ENCODE measurements at places on chromosomes 11 and 22.

DNA sequence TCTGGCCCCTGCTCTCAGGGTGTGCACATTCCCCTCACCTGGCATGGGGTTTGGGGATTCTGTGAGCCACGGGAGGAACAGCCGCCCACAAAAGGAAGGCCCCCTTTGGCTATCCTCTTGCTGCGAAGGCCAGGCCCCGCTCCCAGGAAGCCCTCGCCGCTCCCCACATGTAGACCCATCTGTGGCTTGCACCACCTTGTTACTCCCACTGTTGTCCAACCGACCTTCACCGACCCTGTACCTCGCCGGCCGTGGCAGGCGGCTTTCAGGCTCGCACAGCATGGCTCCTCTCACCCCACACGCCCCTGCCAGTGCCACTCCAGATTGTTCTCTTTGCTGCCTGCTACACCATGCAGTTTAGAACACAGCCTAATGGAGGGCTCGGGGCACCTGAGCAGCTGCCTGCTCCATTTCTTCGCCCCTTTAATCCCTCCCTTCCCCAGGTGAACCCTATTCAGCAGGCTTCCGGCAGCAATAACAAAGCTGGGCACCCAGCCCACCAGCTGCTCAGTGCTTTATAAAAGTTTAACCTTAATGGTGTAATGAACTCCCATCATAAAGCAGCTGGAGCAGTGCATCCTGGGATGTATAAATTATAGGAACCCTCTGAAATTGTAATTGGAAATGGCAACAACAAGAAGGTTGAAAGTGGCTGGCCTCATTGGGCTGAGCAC lies 10.7 kb downstream of the DAGLA start:
- no peak for DNase-seq

GRCh38 chr11:19116276-19116970 lies 545 bp upstream of the ZDHHC13 start:
- no peak for DNase-seq

DNA sequence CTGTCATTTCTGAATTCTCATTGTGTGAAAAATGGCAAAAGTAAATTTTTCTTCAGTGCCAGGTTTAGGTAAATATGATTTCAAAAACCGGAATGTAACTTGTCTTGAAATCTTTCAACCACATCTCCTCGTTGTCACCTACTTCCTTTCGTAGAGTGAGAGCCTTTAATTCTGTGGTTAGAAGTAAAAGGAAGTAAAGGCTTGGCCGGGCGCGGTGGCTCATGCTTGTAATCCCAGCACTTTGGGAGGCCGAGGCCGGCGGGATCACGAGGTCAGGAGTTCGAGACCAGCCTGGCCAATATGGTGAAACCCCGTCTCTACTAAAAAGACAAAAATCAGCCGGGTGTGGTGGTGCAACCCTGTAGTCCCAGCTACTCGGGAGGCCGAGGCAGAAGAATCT lies 29.8 kb downstream of the SGSM3 start:
- no peak for DNase-seq

DNA sequence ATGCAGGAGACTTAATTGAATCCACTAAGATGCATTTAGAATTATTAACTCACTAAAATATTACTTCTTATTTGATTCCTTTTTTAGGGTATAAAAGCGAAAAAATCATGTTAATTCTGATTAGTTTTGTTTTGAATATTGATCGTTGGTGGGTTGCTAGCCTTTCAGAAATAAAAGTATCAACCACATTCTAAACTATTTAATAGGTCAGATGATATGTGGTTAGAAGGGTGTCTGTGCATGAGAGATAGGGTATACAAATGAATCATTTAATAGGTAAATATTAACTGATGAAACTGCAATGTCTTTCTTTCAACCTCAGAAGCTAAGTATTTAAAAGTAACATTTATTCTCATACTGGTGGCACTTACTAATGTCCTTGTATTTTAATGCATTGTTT lies 515.1 kb downstream of the CNTN5 start:
- no peak for DNase-seq

GRCh38 chr22:38298312-38299005 lies 18.8 kb downstream of the CSNK1E start:
- DNase-seq, result no peak

GRCh38 chr11:91795139-91795887 lies 429.3 kb upstream of the FAT3 start:
- no peak for DNase-seq

DNA sequence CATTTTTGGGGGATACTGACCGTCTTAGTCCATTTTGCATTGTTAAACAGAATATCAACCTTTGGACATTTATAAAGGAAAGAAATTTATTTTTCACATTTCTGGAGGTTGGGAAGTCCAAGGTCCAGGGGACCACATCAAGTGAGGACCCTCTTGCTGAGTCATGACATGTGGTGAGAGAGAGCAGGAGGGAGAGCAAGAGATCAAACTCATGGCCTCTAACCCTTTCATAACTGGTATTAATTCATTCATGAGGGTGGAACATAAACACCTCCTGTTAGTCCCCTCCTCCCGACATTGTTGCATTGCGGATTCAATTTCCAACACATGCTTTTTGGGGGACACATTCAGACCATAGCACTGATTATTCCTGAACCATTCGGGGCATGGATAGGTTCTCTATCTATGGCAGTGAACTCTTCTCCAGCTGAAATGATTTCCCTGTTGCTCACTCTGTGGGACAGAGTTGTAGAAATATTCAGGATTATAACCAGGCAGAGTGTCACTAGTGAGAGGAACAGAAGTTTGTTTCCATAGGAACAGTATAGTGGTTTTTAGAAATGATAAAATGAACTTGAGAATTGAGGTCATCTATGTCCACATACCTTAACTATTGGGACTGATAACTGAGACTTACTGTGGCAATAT lies 88.2 kb upstream of the OR9Q1 start:
- DNase-seq, result no peak

- DNase-seq, result no peak
Measured at GRCh38 chr11:111606986-111607385, 4.7 kb downstream of the SIK2 start.

- DNase-seq, result no peak
Measured at GRCh38 chr22:45891021-45891421, 85.9 kb downstream of the WNT7B start.

GRCh38 chr11:65575568-65576231 lies at the start of gene EHBP1L1:
Gene EHBP1L1, plus strand, starts transcription at chr11:65576053. Its CDS starts 250 bp downstream, at chr11:65576303.
- peak; percentile 61 for DNase-seq

- no peak for DNase-seq
Measured at GRCh38 chr22:23844739-23845202, 6.0 kb upstream of the DERL3 start.

GRCh38 chr11:95917193-95918036 lies 6.5 kb downstream of the MTMR2 start:
- DNase-seq, result no peak

DNA sequence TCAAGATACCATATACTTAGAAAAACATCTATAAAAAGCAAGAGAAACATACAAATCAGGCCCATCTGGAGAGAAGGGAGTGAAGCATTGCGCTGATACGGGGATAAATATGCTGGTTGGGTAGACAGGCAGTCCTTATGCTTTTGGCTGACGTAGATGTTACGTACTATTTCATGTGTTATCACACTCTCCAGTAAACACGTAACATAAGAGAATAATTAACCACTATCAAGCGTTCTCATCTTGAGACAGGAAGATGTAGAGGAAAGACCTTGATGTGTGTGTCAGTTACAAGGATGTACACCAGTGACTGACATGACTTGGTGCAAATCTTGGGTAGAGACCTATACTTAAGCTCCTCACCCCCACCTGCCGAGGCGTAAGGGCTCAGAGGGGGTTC lies 86.7 kb upstream of the PRODH start:
- DNase-seq, result no peak

DNA sequence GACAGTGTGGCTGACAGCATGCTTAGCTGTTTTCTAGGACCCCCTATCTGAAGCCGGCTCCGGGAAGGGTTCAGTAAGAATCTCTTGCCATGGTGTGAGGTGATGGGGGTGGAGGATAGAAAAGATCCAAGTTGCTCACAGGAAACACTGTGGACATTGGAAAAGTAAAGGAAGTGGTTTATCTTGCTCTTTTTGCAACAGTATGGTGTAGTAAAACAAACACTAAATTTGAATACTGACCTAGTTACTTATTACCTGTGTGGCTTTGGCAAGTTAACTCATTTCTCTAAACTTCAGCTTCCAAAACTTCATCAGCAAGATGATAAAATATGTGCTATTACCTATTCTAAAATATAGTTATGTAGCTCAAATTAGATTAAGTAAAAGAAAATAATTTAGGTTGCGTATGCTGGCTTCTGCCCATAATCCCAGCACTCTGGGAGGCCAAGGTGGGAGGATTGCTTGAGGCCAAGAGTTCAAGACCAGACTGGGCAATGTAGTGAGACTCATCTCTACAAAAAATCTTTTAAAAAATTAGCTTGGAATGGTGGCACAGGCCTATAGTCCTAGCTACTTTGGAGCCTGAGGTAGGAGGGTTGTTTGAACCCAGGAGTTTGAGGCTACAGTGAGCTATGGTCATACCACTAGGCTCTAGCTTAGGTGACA lies 51.6 kb upstream of the APOA1 start:
- no peak for DNase-seq

- DNase-seq, result no peak
Measured at GRCh38 chr22:21816787-21817496, 50.5 kb downstream of the MAPK1 start.

DNA sequence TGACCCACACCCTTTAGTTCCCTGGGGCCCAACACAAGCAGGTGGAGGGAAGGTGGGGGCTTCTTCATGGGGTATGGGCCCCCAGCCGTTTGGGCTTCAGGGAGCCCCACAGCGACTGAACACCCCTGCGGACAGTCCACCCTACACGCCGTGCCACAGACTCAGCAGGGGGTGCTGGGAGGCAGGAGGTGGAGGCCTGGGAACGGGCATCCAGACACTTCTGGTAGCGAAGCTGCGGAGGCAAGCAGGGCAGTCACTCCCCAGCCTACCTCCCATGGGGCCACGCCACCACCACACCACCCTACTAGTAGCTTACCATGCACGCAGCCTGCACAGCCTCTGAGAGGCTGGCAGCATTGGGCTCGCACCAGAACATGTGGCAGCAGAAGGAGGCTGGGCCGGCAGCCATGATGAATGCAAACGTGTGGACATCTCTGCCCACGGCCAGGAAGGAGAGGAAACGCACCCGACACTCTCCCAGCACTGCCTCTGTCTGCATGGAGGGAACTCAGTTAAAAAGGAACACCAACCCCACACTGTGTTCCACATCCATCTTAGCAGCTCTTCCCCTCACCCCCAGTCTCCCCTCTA lies 5.3 kb downstream of the SMPD1 start:
- DNase-seq, result no peak

DNA sequence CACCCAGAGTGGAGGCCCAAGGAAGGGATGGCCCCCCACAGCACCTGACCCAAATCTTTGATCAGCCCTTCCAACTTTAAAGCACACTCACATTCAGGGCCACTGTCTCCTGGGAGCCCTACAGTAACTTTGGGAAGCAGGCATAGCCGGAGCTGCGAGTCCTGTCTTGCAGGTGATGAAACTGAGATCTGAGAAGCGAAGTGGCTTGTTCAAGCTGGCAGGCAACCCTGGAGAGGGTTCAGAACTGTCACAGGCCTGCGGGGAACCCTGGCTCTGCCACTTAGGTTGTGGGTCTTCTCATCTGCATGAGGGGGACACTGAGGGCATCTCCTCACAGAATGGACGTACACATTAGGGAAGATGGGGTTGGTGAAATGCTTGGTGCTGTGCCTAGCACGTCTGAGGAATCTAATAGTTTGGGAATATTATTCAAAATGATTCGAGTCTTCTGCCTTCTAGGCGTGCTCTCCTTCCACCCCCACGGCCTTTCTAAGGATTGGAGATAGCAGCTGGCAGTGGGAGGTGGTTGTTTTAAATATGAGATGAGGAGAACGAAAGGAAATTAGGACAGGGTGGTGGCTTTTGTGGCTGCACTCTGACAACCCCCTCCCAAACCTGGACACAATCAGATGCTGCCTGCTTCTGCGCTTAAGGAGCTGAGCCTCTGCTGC lies 18.8 kb upstream of the SUN2 start:
- DNase-seq, result no peak

DNA sequence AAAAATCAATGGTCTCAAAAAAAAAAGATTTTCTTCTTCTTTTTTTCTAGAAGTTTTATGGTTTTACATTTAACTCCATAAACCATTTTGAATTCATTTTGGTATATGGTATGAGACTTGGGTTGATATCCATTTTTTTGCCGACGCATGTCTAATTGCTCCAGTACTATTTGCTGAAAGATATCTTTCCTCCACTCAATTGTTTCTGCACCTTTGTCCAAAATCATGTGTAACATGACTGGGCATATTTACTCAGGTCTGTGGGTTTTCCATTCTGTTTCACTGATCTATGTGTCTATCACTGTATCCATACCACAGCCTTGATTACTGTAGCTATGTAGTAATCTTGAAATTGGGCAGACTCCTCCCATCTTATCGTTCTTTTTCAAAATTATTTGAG lies 15.6 kb upstream of the SCARF2 start:
- DNase-seq, result no peak

- no peak for DNase-seq
Measured at GRCh38 chr22:46454504-46455269, 82.7 kb downstream of the CELSR1 start.

- DNase-seq, result no peak
Measured at GRCh38 chr22:17897426-17897825, 123.2 kb upstream of the BID start.

All from stimulated activated CD8-positive, alpha-beta memory T cell treated with anti-CD3 and anti-CD28 coated beads, Interleukin-4, amount 100 ng/mL, for 24 hours (primary cell).